COR-L47 (cell line): ENCODE measurements at places on chromosomes 12 and 14.
A peak's percentile ranks its signal among the peaks of the same experiment; 100 is the strongest.

DNA sequence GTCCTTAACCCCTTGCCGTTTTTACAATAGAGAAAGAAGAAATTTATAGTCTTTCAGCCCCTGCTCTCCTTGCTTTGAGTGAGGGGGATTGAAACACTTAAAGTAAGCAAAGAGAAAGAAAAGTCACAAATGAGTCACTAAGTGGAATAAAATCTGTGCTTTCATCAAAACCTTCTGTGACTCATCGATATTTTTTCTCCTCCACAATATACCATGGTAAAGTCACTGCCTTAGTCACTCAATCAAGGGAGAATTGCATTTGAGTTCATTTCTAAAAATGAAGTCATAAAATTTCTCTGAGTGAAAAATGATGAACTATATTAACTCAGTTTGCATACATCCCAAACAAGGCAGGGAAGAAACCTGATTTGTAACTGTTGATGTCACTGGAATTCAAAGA is 470.3 kb downstream of the FOXG1 start:
- no peak for DNase-seq

DNA sequence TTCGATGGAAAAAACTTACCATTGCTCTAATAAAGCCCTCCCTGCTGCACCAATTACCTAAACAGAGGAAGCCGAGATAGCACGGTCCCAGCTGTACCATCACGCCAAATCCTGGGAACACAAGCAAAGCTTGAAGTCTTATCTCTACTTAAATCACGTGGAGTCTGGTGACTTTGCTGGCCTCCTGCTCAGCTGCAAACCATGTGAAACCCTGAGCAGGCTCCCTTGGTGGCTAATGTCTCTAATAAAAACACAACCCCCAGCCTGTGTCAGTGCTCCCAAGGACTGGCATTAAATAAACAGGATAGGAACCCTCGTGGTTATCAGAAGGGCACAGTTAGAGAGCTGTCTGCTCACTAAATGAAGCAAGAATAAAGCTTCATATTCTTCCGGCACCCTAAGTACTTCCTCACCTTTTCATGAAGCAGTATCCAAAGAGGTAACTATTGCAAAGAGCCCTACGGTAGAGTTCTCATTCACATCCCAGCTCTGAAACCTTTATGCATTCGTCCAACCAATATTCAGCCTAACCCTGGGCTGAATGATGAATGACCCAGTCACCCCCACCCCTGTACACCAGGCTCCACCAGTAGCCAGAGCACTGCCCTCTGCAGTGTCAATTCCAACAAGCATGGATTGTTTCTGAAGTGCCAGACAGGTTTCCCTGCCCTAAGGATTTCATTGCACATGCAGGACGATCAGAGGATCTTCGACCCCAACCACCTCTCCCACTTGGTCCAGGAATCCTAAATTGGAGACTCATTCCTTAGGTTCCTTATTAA is 452.7 kb upstream of the TMPO start:
- no peak for DNase-seq

- no peak for DNase-seq
Observed at GRCh38 chr14:30240685-30241084, 313.0 kb upstream of the PRKD1 start.

DNA sequence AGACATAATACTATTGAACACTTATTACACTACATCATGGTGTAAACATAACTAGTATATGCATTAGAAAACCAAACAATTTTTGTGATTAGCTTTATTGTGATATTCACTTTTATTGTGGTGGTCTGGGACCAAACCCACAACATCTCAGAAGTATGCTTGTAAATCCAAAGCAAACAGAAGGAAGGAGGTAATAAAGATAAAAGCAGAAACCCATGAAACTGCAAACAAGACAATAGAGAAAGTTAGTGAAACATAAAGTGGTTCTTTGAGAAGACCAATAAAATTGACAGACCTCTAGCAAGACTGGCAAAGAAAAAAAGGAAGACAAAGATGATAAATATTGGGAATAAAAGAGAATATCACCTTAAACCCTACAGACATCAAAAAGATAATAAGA is 268.3 kb downstream of the RPAP3 start:
- no peak for DNase-seq

- no peak for DNase-seq
Observed at GRCh38 chr12:108514468-108514972, 557 bp upstream of the FICD start.

GRCh38 chr12:9727813-9728212 is 5.1 kb downstream of the CLECL1 start:
- no peak for DNase-seq

DNA sequence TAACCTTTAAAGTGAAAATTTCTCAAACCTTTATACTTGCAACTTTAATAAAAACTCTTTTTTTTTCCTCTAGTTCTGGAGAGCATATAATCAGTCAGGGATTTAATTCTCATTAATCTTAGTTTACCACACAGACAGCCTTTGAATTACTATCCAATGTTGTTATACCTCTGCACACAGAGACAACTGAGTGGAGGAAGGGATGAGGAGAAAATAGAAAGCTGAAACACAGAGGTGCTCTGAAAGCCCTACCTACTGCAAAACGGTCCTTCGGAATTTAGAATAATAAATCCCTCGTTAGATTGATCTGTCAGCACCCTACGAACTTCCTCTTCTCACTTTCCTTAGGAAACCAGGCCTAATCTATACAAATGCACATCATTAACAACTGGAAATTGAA is 122.1 kb downstream of the STXBP6 start:
- no peak for DNase-seq

GRCh38 chr14:86481104-86481503 is 951.2 kb downstream of the FLRT2 start:
- no peak for DNase-seq

- DNase-seq = no peak
Observed at GRCh38 chr12:116508145-116509121, 50.7 kb upstream of the MAP1LC3B2 start.

DNA sequence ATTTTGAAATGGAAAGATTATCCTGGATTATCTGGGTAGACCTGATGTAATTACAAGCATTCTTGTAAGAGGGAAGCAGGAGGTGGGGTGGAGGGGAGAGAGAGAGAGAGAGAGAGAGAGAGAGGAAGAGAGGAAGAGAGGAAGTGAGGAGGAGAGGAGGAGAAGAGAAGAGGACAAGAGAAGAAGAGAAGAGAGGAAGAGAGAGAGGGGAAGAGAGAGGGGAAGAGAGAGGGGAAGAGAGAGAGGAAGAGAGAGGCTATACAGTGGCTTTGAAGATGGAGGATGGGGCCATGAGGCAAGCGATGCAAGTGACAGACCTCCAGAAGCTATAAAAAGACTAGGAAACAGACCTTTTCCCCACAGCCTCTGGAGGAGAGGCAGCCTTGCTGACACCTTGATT is 13.7 kb upstream of the CHST11 start:
- DNase-seq = no peak

DNA sequence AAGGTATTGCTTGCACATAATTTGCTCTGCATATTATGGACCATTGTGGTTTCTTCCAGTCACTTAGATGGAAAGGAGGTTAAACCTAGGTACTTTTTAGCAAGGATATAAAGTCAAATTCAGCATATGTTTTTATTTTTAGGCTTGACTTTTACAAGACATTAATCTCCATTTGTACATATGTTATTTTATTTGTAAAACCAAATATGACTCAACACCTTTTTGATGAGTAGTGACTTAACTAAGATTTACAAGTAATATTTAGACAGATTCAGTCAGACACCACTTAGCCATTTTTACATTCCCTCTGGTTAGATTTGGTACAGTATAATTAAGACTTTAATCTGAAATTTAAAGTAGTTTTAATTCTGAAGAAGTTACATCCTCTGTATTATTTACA is 55.0 kb downstream of the BHLHE41 start:
- DNase-seq = no peak

- no peak for DNase-seq
Observed at GRCh38 chr12:15774819-15775218, 14.4 kb downstream of the EPS8 start.

GRCh38 chr12:14366209-14367039 is 942 bp downstream of the ATF7IP start:
- DNase-seq = peak; percentile 0

DNA sequence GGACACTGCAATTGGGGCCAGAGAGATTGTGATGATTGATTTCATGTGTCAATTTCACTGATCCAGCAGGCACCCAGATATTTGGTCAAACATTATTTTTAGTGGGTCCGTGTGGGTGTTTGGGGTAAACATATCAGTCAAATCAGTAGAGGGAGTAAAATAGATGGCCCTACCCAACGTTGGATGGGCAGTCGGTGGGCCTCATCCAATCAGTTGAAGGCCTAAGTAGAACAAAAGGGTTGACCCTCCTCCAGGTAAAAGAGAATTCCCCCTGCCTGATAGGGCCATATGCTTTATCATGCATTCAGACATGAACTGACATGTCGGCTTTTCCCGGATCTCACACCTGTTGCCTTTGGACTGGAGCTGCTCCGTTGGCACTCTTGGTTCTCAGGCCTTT is 195.1 kb upstream of the CAND1 start:
- no peak for DNase-seq

DNA sequence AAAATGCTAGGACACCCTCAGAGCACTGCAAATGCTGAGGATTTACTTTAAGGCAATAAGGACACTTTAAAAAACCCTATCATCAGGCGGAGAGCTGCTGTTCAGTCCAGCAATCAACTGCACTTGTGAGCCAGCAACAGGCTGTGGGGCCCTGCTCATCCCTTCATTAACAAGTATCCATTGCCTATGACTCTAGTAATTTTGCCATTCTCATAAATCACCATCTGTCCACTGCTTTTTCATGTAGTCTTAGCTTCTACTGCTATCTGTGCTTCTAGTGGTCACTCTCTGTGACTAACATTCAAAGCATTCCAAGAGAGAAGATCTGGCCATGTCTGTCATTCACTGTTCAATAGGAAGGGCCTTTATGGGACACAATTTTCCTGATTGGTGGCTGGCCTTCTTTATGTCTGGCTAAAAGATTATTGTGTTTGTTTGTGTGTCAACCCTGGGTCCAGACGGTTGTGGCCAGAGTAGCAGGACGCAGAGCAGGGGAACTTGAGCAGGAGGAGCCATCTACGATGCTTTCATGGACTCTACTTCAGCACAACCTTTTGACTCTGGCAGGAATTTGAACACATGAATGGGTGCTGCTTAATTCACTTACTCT is 3.6 kb upstream of the KRAS start:
- no peak for DNase-seq

- DNase-seq = peak; percentile 11
Observed at GRCh38 chr12:132222096-132222807, 78.0 kb downstream of the NOC4L start.

GRCh38 chr14:38828183-38828827 is 274.7 kb downstream of the SEC23A start:
- no peak for DNase-seq
